Naive thymus-derived CD8-positive, alpha-beta T cell (primary cell): ENCODE measurements at places on chromosomes 11 and 22.

DNA sequence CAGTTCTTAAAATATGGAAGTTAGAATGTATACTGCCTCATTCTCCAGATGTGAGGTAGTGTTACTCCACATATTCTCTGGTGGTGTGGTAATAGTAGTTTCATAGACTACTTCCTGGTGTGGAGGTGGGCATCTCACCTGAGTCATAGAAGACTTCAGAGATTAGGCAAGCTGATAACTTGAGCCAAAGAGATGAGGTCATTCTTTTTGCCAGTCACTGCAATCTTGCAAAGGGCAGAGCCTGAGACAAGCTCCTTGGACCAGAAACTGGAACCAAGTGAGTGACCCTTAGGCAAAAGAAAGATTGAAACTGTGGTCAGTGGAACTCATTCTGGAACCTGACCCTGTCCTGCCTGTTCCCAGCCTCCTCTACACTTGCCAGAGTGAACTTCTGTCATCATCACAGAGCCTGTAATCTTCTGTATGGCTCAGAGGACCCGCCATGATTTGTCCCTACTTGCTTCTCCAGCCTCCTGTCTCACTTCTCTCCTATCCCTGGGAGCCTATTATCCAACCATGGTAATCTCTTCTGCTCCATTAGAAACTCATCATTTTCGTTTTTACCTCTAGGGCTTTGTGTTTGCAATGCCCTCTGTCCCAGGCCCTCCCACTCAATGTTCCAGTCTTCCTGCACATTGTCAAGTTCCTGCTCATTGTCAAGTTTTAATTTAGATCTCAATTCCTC lies 10.6 kb upstream of the CCDC83 start:
- DNase-seq = no peak

DNA sequence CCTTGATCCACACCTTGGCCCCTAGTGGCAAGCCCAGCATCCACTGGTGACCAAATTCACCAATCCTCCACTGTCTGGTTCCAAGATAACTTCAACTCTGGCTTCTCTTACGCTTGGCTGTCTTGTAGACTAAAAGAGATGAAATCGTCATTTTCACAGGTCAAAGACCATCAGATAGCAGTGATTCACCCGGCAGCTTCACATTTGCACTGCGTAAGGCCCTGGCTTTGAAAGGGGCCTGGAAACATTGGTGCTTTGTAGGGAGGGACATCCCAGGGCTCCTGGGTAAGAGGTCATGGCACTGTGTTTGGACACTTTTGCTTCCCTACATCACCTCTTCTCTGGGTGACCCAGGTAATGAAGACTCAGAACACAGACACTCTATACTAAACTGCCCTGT lies 30.1 kb upstream of the FADD start:
- no peak for DNase-seq

DNA sequence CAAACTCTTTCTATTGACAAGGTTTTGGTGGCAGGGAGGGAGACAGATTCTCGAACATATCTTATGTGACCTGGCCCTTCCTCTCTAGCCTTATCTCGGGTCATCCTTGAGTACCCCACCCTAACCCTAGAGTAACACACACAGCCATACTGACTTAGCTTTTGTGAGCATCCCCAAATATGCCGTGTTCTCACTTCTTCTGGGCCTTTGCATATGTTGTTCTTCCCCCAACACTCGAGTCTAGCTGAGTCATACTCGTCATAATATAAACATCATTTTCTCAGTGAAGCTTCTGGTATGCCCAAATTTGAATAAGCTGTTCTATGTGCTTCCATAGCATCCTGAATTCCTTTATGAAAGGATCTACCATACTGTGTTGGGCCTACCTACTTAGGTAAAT lies 8.0 kb downstream of the TTC17 start:
- DNase-seq = no peak

- no peak for DNase-seq
These were observed 95.4 kb downstream of the RNF169 start for GRCh38 chr11:74844072-74844471.

DNA sequence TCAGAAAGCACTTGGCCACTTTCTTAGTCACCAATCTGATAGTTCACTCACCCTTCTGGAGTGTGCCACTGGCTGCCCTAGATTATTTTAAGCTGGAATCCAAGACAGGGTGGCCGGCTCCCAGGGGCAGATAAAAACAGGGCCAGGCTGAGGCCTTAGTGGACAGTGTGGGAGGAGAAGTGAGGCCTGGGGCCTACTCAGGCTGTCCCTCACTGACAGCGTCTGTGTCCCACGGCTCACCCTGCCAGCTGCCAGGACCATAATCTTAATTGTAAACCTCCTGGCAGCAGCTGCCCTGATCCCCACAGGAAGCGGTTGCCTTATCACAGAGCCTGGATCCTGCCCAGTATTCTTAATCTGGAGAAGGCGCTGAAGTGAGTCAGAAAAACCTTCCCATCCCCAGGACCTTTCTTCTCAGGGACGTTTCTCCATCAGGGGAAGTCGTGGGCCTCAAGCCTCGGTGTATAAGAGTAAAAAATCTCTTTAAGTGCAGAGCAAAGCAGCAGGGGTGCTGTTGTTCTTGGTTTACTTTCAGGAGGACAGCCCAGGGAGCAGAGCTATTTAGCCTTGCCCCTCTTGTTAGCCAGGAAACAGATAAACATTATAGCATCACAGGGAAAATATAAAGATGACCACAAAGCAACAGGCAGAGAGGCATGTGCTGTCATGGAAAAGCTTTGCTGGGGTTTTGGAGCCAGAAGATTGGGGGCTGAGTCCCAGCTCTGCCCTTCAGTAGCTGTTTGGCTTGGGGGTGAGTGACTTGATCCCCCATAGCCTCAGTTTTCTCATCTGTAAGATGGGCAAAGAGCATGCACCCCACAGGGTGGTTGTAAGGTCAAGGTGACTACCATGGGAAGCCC lies 39.6 kb downstream of the TSPAN18 start:
- DNase-seq = no peak

GRCh38 chr11:28139841-28140415 lies 31.7 kb downstream of the METTL15 start:
- DNase-seq = no peak

GRCh38 chr11:58659404-58659803 lies 36.9 kb downstream of the CNTF start:
- DNase-seq = no peak

DNA sequence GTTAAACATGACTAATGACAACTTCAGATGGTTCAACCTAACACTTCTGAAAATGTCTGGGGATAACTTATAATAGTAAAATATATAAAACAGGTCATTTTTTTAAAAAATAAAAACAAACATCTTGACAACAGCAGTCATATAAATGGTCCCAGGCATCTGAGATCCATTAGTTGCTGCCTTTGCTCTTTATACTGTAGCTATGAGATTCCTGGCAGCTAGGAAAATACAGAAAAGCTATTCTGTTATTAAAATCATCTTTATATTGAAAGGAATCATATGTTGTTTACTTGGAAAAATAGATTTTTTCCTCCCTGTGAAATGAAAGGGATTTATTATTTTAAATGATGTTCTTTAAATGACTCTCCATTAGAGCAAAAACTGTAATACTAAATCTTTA lies 55.7 kb upstream of the DEUP1 start:
- no peak for DNase-seq
